ENCODE measurements at places on chromosomes 4 and X.
A peak's percentile ranks its signal among the peaks of the same experiment; 100 is the strongest.

DNA sequence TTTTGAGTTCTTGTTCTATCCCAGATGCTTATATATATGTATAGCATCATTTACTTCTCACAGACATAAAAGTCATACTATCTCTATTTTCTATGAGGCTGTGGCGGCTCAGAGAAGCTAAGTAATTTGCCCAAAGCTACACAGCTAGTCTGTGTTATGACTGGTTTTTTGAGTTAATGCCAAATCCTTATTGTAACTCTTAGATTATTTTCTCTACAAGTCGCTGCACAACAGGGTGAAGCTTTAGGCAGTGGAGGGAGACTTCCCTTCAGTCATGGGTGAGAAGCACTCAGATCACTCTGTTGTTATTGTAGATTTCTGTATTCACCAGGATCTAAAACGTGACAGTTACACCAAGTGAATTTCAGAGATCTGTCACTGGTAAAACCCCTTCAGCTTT lies 48.1 kb downstream of the WWC2 start:
- no peak for DNase-seq

- no peak for DNase-seq
Observed at GRCh38 chrX:6694221-6694620, 159.3 kb upstream of the VCX3A start.

DNA sequence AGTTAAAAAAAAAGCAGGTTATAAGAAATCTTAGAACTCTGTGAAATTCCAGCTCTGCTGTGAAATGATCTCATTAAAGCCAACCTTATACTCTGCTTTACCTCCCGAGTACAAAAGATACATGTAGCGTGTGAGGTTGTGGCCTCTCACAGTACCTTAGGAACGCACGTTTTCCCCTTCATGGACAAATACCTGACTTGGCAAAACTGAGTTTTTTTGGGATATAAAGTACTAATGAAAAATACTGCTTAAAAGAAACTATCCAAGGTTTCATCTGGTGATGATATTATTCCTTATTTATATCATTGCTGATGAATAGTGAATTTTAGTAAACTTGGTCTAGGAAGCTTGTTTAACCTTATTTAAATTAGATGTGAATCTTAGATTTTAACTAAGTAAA lies 48.9 kb downstream of the WWC2 start:
- no peak for DNase-seq

DNA sequence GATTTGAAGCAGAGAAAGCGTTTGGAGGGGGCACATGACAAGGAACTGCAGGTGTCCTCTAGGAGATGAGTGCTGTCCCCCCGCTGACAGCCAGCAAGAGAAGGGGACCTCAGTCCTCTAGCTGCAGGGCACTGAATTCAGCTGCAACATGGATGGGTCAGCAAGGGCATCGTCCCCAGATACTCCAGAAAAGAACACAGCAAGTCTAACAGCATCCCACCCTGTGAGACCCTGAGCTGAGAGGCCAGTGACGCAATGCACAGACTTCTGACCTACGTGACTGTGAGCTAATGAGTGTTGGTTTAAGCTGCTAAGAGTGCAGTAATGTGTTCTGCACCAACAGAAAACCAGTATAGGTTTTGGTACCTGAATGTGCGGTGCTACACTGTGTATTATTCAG lies 11.6 kb upstream of the CENPVL2 start:
- DNase-seq, result no peak

GRCh38 chrX:134174273-134174660 lies 62.7 kb upstream of the CCDC160 start:
- no peak for DNase-seq

- no peak for DNase-seq
Observed at GRCh38 chr4:109998867-109999584, 86.3 kb downstream of the EGF start.

- no peak for DNase-seq
Observed at GRCh38 chrX:74546984-74547383, 67.4 kb downstream of the RLIM start.

DNA sequence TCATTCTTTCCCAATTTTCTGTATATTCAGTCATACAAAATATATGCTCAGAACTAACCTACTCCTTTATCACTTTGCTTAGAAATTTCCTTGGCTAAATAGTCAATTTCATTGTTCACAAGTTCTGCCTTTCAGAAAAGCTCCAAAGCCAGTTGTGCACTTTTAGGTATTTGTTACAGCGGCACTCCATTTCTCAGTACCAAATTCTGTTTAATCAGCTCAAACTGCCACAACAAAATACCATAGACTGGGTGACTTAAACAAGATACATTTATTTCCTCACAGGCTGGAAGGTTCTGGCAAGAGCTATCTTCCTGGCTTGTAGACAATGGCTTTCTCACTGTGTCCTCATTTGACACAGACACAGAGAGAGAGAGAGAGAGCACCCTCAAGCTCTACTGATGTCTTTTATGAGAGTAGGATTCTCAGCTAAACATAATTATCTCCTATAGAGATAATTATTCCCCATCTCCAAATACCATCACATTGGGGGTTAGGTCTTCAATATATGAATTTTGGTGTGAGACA lies 188.8 kb upstream of the FSTL5 start:
- DNase-seq, result no peak

DNA sequence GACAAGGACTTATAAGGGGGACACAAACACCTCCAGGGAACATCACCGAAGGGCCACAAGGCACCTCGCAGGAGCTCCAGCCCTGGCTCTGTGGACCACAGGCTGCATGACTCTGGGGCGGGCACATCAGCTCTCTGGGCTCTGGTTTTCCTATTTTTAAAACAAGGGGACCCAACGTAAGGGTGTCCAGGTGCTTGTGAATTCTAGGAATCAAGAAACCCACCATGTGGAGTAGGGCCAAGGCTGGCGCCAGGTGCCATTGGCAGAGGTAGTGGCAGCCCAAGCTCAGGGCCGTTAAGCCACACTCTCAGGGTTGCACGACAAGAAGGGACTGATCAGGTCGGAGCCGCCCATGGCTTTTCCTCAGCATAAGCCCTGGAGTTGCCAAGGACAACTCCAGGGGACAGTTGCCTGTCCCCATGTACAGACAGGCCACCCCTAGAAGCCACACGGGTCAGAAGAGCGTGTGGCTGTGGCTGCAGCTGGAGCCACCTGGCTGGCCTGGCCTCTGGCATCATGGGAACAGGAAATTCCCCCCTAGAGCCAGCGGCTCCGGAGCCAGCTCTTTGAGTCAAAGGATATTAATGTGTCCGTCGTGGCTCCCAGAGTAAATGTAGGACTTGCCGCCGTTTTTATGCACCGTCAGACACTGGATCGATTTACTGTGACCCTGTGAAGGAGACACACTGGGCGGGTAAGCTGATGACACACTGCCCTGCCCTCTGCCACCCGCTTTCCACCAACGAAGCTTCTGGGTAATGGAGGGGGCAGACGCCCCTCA lies 32.5 kb downstream of the WDR1 start:
- no peak for DNase-seq

- no peak for DNase-seq
Observed at GRCh38 chr4:103156106-103156505, 42.0 kb downstream of the CENPE start.

- DNase-seq, result no peak
Observed at GRCh38 chr4:28075401-28075956, 1214.8 kb downstream of the STIM2 start.

DNA sequence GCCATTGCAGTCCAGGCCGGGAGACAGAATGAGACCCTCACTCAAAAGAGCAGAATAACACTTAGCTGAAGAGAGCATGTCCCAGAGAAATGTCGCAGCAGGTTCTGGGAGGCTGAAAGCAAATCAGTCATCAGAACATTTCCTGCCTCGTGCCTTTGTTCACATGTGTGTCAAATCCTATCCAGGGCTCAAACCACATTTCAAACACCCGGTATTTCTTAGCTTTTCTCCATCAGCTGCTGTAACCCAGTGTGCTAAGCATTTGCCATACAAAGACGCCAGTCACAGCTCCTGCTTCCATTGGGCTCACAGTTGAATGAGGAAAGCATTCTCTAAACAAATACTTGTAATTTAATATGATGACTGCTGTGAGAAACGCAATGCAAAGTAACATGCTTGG lies 6.0 kb downstream of the PALLD start:
- DNase-seq, result no peak

GRCh38 chr4:183915976-183916375 lies 10.9 kb downstream of the STOX2 start:
- no peak for DNase-seq

- DNase-seq, result peak; percentile 5
Observed at GRCh38 chr4:71184195-71184781, 154.5 kb upstream of the SLC4A4 start.

DNA sequence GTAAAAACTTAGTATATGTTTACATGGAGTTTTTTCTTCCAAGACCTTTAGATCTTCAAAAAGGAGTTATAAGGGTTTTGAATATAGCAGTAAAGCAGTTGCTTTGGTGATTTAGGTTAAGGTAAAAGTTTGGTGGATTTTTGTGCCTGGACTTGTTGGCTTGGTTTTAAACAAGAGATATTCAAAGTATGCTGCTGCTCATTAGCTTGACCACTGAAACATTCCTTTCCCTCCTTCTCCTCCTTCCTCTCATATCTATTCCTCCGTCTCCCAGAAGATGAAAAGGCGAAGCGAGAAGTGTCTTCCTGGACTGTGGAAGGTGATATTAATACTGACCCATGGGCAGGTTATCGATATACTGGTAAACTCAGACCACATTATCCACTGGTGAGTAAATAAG lies 38.4 kb downstream of the METAP1 start:
- no peak for DNase-seq

DNA sequence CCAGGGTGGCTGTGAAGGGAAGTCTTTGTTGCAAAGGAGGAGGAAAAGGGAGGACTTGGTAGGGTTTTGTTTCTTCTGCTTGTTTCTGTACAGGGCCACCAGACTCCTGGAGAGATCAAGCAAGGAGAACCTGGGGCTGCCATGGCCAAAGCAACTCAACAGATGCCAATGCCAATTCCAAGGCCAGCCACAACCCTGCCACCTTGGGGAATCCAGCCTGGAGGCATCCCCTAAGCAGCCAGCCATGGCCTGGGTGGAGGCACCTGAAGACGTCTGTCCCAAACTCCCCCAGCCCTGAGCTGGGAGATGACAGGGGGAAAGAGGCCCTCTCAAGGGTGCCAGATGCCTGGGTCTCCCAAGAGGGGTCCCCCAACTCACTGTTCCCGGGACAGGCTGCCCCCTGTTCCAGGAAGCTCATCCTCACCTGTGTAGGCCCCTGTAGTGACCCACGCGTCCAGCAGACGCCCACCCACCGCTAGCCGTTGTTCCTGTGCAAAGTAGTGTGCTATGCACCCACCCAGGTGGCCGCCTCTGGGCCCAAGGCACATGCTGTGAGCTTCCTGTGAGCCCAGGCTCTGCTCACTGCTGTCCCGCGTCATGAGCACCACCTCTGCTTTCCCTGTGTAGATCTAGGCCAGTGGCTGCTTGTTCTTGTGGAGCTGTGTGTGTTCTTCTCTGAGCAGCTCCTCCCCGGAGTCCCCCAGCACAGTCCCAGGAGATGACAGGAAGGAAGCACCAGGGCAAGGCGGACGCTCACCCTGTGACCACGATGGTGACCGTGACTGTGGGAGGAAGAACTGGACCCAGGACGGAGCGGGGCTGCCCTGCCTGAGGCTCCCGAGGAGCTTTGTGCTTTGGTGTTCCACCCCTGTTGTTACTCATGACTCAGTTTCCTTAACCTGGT lies 3.2 kb downstream of the PNMA3 start:
- DNase-seq, result no peak

DNA sequence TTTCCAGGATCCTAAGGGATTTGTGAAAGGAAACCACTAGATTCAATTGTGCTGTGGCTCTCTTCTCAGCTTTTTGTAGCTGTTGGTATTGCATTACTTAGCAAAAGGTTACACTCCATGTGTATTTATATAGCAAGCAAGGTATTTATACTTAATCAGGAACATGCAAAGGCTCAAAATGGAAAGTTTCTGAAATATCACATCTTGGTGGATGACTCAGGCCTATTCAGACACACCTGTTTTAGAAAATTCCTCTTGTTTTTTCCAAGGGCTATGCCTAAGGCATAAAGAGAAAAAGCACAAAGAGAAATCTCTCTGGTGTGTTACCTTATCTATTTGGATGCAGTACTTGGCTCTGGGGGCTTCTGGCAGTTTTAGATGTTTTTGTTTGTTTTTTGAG lies 144.4 kb upstream of the GALNT7 start:
- DNase-seq, result no peak

DNA sequence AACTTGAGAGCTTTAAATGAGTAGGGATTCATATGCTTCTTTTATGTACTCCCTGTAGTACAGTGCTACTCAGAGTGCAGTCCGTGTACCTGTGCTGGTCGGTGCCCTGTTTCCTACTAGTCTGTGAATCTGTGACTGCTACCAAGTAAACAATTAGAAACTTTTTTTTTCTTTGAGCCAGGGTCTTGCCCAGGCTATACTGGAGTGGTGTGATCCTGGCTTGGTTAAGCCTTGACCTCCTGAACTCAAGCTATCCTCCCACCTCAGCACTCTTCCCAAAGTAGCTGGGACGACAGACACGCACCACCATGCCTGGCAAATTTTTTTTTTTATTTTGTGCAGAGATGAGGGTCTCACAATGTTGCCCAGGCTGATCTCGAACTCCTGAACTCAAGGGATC lies 6.4 kb upstream of the GPC3 start:
- no peak for DNase-seq

DNA sequence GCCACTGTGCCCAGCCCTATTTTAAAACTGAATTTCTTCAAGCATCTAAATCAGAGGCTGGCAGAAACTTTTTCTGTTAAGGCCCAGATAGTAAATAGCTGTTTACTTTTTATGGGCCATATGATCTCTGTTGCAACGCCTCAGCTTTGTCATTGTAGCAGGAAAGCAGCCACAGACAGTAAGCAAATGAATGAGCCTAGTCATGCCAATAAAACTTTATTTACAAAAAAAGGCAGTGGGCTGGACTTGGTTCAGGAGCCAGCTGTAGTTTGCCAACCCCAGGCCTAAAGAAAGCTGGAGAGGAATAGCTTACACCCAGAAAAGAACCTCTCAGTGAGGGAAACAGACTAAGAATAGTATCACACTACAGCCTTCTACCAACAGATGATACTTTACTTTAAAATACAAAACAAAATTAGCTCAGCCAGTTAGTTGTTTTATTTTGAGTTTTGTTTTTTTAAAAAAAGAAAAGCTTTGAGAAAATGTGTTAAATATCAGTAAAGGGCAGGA lies 25.5 kb downstream of the CHST7 start:
- DNase-seq, result no peak

GRCh38 chrX:23066588-23067281 lies 67.0 kb downstream of the DDX53 start:
- DNase-seq, result no peak

- no peak for DNase-seq
Observed at GRCh38 chr4:141027421-141027820, 105.8 kb downstream of the RNF150 start.

DNA sequence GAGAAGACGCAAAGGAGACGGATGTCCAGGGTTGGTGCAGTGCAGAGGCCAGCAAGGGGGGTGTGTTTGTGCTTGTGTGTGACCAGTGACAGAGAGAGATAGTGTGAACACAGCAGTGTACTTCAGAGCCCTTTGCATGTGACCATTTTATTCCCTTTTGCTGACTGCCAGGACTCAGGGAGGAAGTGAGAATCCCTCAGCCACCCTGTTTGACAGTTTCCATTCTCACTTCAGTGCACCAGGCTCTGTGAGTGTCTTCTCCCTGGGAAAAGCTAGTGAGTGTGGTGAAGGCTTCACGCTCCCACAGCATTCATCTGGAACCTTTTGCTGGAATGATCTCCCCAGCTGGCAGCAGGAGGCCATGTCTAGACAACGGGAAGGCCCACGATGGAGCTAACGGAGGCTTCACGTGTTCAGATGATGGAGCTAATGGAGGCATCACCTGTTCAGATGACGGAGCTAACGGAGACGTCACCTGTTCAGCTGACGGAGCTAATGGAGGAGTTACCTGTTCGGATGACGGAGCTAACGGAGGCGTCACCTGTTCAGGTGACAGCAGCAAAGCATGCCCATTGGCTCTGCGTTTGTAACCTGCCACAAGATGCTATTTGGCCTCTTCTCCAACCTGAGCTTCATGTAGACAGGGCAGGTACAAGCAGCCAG lies 195.4 kb downstream of the AFAP1 start:
- DNase-seq, result no peak
